ENCODE measurements at places on chromosomes 2 and 18.

DNA sequence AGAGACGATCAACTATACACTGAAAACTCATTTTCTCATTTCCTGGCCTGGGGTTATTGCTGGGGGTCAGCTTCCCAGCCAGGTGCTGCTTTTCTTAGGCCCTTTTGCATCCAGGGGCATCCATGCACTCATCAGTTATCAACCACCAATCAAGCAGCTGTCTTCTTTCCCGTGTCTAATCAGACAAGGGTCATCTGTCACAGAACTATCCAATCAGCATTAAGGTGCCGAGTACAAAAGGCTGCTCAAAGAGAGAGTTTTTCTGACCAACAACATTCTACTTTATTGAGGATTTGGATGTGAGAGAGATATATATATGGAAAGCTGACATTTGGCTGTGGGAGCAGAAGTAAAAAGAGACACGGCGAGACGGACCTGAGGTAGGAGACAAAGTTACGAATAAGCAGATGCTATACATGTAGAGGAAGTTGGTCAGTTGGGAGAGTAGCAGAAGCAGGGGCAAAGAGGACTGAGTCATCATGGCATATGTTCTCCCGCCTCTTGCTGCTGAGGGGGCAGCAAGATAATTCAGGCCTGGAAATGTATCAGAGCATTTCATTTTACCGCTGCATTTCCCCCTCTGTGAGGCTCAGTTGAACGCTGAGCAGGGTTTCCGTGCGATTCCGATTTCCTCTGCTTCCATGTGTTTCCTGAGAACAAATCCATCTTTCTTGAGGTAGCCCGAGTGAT lies 129.3 kb downstream of the NUP35 start:
- no peak for DNase-seq

DNA sequence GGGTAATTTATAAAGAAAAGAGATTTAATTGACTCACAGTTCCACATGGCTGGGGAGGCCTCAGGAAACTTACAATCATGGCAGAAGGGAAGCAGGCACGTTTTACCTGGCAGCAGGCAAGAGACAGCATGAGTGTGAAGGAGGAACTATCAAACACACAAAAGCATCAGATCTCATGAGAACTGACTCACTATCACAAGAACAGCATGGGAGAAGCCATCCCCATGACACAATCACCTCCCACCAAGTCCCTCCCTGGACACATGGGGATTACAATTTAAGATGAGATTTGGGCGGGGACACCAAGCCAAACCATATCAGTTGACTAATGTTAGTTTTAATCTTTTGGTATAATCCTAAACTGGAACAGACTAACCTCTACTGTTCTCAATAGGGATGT lies 49.1 kb upstream of the CPO start:
- no peak for DNase-seq

DNA sequence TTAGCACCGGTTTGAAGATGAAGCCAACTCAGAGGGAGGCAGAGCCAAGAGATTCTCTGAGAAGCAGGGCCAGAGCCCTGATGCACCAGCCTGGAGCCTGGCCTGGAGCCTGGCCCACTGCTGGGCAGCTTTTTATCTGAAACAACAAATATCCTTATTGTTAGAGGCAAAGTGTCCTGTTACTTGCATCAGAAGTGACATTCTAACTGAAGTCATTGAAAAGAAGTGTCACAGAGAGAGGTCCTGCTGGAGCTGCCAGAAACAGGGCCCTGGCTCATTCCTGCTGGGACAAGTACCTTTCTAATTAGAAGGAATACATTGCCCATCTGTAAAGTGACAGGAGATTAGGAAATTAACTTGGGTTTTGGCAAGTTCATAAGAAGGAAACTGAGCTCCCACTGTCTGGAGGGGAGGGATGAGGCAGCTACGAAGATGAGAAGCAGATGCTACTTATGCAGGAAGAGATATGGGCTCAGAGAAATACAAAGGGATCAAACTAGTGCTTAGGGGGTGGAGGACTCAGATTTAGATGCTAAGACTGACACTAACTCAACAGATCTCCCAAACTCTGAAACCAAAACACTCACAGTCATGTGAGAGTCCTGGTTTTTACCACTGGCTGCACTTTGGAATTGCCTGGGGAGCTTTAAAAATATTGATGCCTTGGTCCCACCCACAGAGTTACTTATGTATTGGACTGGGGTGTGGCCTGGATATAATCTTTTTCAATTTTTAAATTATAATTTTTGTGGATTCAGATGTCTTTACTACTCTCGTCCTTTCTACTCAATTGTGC lies 11.0 kb upstream of the HK2 start:
- no peak for DNase-seq

- DNase-seq, result no peak
Observed at GRCh38 chr2:240287496-240288086, 147.1 kb upstream of the OTOS start.

DNA sequence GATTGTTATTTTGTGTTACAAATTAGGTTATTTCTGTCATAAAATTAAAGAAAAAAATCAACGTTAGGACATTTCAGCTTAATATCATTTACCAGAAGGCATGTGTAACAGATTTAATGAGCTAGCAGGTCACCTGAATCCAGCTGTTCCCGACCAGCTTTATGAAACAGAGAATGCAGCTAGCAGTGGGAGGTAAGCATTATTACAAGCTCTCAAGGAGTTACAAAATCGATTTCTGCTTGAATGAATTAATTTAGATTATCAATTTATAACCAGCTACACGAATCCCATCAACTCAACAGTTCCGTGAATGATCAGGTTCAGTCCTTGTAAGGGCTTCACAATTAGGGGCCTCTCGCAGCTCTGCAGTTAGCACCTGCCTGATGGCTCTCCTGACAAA lies 211.9 kb downstream of the PTGR3 start:
- no peak for DNase-seq

DNA sequence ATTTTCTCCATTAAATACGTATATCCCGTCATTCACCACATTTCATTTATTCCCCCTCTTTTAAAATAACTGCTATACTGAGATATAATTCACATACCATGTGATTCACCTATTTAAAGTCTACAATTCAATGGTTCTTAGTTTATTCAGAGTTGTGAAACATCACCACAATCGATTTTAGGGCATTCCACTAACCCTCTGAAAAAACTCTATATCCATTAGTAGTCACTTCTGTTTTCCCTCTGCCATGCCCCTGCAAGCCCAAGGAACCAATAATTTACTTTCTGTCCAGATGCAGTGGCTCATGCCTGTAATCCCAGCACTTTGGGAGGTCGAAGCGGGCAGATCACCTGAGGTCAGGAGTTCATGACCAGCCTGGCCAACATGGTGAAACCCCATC lies 95.5 kb upstream of the FZD5 start:
- no peak for DNase-seq
